Amniotic stem cell (primary cell): ENCODE measurements at places on chromosomes 7 and 10.

- no peak for DNase-seq
These were observed 255.1 kb downstream of the CCSER2 start for GRCh38 chr10:84583501-84583900.

DNA sequence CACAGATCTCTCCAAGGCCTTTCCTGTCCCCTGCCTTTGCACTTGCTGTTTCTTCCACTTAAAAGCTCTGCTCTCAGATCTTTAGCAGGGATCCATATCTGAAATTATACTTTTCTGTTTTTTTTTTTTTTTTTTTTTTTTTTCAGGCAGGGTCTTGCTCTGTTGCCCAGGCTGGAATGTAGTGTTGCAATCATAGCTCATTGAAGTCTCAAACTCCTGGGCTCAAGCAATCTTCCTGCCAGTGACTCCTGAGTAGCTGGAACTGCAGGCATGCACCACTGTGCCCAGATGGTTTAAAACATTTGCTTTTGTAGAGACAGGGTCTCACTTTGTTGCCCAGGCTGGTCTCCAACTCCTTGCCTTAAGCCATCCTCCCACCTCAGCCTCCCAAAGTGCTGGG, 5.0 kb upstream of the TSPAN15 start:
- no peak for DNase-seq

DNA sequence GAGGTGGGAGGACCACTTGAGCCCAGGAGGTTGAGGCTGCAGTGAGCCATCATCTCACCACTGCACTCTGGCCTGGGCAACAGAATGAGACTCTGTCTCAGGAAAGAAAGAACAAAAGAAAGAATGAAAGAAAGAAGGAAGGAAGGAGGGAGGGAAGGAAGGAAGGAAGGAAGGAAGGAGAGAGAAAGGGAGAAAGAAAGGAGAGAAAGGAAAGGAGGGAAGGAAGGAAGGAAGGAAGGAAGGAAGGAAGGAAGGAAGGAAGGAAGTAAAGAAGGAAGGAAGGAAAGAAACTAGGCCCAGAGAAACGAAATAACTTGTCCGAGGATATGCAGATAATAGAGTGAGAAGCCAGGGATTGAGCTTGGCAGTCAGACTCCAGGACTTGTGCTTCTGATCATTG, 102.1 kb downstream of the SKIDA1 start:
- no peak for DNase-seq

DNA sequence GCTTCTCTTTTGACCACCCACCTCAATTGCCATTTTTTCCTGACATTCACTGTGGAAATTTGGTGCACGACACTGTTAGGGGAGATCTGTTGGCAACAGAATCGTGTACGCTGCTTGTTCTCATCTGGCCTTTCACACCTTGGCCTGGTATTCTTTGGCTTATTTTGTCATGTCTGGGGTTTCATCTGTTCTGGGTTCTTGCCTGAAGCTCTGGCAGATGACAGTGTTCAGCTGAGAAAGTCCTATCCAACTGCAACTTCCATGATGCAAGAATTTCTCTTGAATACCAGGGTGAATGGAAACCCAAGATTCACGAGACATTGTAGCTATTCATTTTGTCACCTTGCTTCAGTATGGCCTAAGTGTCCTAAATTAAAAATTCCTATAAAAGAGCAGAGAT, 82.6 kb upstream of the CELF2 start:
- DNase-seq = no peak

DNA sequence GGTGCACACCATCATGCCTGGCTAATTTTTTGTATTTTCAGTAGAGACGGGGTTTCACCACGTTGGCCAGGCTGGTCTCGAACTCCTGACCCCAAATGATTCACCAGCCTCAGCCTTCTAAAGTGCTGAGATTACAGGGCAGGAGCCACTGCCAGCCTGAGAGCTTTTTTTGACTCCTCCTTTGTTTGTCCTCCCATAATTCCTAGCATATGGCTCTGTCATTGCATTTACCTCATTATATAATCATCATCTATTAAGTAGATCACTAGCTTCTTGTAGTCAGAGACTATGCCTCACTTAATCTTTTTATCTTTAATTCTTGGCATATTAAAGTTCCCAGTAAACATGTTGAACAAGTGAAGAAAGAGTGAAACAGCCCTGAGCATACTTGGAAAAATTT, 82.1 kb downstream of the CPEB3 start:
- no peak for DNase-seq

GRCh38 chr10:114131094-114131493, 42.9 kb downstream of the CCDC186 start:
- DNase-seq = no peak

- DNase-seq = peak; percentile 2
These were observed 238.5 kb downstream of the ZMYND11 start for GRCh38 chr10:373526-374309.

DNA sequence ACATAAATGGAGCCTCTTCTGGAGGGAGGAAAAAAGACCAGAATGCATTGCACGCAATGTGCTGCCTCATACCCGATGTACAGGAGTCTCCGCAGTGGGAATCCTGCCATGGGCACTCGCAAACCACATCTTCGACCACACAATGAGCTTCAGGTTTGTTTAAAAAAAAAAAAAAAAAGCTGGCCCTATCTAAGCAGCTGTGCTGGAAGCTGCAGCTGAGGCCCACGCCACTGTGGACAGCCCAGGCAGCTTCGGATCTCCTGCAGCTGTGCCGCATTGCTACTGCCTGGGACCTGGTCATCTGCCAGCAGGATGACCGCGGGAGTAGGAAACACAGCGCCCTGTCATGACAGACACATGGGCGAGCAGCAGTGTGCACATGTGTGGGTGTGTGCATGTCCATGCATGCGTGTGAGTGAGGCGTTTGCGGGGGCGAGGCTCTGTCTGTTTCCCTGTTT, 26.0 kb downstream of the EN2 start:
- DNase-seq = no peak

GRCh38 chr10:53864846-53865245, 936.2 kb downstream of the PCDH15 start:
- DNase-seq = no peak

- DNase-seq = no peak
These were observed 42.3 kb downstream of the CTBP2 start for GRCh38 chr10:125118011-125118611.

GRCh38 chr10:34941471-34942357, 126.6 kb upstream of the PARD3 start:
- no peak for DNase-seq

DNA sequence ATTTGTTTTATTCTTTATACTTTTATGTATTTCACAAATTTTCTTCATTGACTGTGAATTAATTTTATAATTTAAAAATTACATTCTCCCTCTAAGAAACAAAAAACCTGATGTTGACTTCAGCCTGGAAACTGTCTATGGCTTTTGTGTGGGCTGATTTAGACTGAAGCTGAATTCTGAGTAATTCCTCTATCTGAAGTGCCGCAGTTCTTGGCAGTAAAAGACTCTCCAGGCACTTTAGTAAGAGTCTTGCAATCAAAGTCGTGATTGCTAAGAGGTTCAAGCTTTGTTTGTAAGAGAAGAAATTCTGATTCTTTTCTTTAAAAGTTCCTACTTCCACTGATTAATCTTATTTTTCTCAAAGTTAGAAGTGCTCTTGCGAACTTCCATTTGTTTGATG, 3.4 kb upstream of the CEP41 start:
- DNase-seq = no peak

GRCh38 chr10:132467464-132468149, 70.0 kb upstream of the INPP5A start:
- no peak for DNase-seq

DNA sequence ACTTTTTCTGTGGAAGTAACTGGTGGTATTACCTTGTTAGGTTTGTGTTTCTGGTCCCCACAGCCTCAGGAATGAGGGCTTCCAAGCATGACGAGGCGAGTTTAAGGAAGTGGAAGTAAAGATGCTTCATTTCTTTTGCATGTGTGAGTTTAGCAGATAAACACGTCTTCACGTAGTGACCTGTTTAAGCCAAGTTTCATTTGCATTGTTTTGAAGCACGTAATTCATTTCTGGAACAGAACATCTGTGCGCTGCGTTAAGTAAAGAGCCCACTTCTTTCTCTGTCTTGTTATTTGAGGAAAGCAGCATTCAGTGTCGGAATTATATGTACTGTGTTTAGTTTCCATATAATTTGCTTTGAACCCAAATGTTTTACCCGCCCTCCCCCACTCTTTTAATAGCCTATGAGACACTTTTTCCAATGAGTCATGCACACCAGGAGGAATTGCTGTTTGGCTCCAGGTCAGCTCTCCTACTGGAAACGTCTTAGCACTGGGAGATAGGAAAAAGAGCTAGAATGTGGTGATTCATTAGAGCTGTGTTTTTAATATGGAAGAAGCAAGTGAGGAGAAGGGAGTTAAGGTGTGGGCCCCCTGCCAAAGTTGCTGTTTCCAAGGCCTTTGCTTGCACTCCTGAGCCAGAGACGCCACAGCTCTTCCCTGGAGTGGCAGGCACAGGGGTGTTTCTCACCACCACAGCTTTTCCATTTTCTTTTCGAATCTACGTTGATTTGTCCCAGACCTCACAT, 36.7 kb downstream of the BTBD16 start:
- DNase-seq = peak; percentile 88

DNA sequence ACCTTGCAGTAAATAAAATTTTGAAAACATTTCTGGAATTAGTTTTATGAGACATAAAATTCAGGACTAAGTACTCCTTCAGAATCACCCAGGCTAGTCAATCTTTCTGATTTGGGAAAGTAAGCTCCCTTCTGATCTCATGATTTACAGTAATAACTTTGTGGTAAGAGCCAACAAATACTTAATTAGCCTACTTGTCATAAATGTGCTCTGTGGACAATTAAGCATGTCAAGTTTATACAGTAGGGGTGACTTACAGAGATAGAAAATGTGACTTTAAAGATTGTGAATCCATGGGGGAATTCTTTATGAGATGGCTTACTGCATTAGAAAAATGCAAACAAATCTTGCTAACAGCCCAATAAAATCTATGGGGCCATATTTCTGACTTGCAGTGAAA, 616.9 kb upstream of the GHITM start:
- DNase-seq = no peak

- DNase-seq = no peak
These were observed at the start of gene PLAU for GRCh38 chr10:73910764-73911552. Gene PLAU, plus strand, starts transcription at chr10:73911132. Its CDS starts 424 bp downstream, at chr10:73911556.

- DNase-seq = no peak
These were observed 1.3 kb upstream of the MUC12 start for GRCh38 chr7:100968031-100968430.

DNA sequence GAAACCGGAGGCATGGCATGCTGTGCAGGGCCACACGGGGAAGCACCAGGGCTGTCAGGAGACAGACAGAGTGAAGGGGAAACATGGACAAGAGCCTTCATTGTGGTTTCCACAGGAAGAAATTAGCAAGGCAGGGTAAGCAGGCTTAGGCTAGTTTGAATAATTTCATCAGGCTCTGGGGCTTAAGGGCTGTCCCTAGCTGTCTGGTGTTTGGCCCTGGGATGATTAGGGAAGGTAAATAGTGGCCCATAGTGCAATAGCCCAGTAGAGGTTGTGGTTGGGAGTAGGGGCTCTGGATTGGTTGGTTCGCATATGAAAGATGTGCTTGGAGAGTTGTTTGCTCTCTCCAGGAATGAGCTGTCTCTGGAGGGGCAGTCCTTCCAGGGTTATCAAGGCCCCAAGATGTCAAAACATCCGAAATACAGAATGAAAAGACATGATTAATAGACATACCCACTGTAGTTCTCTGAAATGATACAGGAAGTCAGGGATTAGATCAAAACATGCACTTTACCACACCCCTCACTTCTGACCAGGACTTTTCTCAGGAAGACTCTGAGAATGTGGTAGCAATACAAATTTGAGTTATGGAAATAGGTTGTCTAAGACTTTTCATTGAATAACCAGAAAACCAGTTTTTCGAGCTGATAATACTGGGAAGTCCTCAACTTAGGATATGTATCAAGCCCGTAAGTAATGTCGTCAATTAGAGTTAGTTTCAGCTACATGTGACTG, 224.9 kb upstream of the NFE2L3 start:
- no peak for DNase-seq

- DNase-seq = no peak
These were observed 110.4 kb downstream of the GLI3 start for GRCh38 chr7:42126475-42127231.
